Body of pancreas (tissue), 4 donors: ENCODE measurements at places on chromosomes 2 and 18. TPM values are rescaled to one million over a fixed set of nuclear protein-coding genes. Genes with fewer than 3 reads are reported as not detected.

DNA sequence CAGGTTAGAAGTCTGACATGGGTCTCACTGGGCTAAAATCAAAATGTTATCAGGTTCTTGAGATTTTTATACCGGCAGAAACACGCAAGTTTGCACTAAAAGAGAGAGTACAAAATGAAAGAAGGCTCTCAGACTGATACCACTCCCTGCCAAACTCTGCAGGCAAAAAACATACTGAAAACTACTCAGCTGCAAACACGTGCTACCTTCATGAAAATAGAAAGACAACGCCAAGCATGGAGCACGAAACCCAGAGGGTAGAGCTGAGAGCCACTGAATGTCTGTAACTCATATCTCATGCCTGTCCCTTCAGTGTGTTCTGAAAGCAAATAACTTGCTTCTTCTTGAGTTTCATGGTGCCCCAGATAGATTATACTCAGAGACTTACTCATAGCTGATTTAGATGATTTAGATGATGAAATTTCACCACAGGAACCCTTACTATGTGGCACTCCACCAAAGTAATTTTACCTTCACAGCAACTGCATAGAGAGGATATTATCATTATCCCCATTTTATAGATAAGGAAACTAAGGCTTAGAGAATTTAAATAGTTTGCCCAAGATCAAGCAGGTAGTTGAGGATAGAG, 313.0 kb upstream of the SLC39A10 start:
- H3K27me3 ChIP-seq, result no peaks in the 10 kb centered on the region
- no peaks in the 10 kb centered on the region for H3K36me3 ChIP-seq
- no peak overlapping the region for H3K4me3 ChIP-seq
- no peak for DNase-seq
- no peak overlapping the region for H3K27ac ChIP-seq

DNA sequence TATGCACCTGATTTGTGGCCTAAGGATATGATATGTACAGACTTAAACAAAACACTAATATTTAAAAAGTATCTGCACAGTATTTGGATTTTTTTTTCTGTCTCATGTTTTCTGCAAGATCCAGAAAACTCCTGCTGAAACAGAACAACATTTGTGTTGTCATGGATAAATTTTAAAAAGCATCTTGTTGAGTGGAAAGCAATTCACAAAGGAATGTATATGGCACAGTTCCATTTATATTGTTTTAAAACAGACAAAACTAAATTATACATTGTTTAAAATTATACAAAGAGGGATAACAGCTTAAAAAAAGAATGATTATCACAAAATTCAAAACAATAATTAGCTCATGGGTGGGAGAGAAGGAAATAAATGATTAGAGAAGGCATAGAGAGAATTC, 193.5 kb downstream of the PPP1R1C start:
- no peak for DNase-seq
- H3K27me3 ChIP-seq, result no peaks in the 10 kb centered on the region
- H3K36me3 ChIP-seq, result no peaks in the 10 kb centered on the region
- H3K4me1 ChIP-seq, result no peaks in the 10 kb centered on the region
- no peak overlapping the region for H3K27ac ChIP-seq

DNA sequence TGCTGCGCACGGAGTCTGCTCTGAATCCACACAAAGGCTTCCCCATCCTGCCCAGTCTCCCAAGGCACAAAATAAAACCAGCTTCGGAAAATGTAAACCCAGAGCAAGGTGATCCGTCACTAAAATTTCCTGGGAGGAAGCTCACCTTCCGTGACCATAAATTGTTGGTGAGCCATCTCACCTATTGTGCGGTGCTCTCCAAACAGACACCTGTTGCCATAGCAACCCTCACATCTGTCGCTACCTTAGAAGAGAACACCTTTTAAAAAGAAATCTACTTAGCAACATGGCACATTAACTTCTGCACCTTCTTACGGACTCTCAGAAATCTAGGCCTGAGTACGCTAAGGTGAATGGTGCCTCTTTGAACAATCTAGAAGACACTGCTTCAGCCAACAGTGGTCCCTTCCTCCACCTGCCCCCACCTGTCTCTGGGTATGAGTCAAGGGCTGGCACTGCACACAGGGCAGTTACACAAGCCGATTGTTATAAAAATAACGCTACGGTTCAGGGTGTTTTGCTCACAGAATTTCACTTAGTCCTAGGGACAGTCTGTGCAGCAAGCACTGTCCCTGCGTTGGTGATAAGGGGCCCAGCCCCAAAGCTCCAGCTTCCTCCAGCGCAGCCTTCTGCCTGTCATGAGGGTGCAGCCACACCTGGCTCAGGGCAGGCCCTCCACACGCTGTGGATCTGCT, 114.9 kb upstream of the ID2 start:
- H3K27me3 ChIP-seq, result no peaks in the 10 kb centered on the region
- H3K4me3 ChIP-seq, result no peak overlapping the region
- no peaks in the 10 kb centered on the region for H3K36me3 ChIP-seq

DNA sequence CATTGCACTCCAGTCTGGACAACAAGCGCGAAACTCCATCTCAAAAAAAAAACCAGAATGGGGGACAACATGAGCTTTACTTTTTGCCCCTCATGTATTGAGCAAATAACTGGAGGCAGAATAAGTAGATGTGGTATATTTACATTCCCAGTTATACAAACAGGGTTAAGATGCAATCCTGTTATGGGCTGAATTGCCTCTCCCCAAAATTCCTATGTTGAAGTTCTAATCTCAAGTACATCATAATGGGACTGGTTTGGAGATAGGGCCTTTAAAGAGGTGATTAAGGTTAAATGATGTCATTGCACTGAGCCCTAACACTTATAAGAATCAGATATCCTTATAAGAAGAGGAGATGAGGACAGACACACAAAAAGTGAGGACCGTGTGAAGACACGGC, 319.8 kb upstream of the KLHL29 start:
- no peak overlapping the region for H3K4me3 ChIP-seq
- no peaks in the 10 kb centered on the region for H3K36me3 ChIP-seq
- H3K27ac ChIP-seq, result no peak overlapping the region
- no peaks in the 10 kb centered on the region for H3K4me1 ChIP-seq

- peaks cover 3% of the 10 kb centered on the region for H3K4me1 ChIP-seq
- no peaks in the 10 kb centered on the region for H3K36me3 ChIP-seq
- no peak overlapping the region for H3K27ac ChIP-seq
- H3K4me3 ChIP-seq, result no peak overlapping the region
Measured at GRCh38 chr2:132484144-132484543, 67.5 kb downstream of the GPR39 start.

Gene CREB1
- total RNA-seq, result 20.1 TPM

- H3K4me3 ChIP-seq, result no peak overlapping the region
- no peaks in the 10 kb centered on the region for H3K27me3 ChIP-seq
- H3K36me3 ChIP-seq, result no peaks in the 10 kb centered on the region
- H3K27ac ChIP-seq, result no peak overlapping the region
- H3K4me1 ChIP-seq, result peaks cover 5% of the 10 kb centered on the region
Measured at GRCh38 chr2:223542501-223542900, 59.7 kb downstream of the SCG2 start.

DNA sequence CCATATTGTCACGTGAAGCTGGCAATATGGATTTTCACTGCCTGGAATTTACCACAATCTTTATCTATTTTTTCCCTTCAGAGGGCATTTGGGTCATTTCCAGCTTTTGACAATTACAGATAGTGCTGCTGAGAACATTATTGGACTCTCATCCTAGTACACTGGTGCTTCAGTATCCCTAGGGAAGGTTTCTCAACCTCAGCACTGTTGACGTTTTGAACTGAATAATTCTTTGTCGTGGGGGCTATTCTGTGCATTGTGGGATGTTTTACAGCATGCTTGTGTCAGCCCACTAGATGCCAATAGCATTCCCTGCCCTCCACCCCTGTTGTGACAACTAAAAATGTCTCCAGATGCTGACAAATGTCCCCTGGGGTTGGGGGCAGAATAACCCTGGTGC, 185.7 kb downstream of the TPGS2 start:
- H3K36me3 ChIP-seq, result no peaks in the 10 kb centered on the region
- H3K27ac ChIP-seq, result no peak overlapping the region
- H3K4me3 ChIP-seq, result no peak overlapping the region
- no peak for DNase-seq
- no peaks in the 10 kb centered on the region for H3K27me3 ChIP-seq
- no peaks in the 10 kb centered on the region for H3K4me1 ChIP-seq
